Bone marrow (tissue), 2 donors: ENCODE measurements at places on chromosomes 1 and 21.
A peak's percentile ranks its signal among the peaks of the same experiment; 100 is the strongest.

GRCh38 chr1:65687428-65688214, 105.1 kb upstream of the PDE4B start:
- peak; percentile 49 for DNase-seq

GRCh38 chr1:228754646-228755268, 19.5 kb downstream of the RHOU start:
- no peak for DNase-seq

DNA sequence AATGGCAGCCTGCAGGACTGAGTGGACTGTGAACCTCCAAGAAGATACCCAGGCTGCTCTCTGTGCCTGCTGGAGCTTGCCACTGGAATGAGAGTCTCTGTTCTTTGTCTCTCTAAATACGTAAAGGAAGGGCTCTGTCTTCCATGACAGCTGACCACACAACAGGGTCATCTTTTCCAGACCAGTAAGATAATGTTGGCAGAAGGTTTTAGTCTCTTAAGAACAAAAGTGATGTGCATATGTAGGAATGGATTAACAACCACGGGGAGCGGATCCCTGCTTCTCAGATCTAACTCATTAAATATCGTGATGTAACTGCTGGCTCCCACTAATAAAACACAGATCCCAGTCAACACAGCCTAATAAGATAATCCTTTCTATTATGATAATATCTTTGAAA, 67.5 kb downstream of the MAP10 start:
- DNase-seq = no peak

- no peak for DNase-seq
Measured at GRCh38 chr1:4147509-4147908, 247.4 kb upstream of the C1orf174 start.

DNA sequence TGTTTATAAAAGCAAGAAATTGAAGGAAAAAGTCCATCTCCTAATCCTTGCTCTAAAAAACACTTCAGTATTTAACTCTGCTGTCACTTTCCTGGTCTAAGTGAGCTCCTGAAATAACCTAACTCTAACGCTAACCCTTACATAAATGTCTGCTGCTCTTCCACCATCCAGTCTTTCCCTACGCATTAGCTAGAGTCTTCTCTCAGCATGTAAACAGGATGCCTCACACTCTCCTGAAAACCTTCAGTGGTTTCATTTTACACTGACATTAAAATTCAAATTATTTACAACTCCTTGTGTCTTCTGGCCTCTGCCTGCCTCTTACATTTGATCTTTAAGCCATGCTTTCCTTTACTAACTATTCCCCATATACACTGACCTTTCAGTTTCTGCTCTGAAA, 697.6 kb upstream of the CXADR start:
- DNase-seq = no peak

GRCh38 chr21:45076245-45076711, 1.9 kb downstream of the ADARB1 start:
- DNase-seq = no peak

DNA sequence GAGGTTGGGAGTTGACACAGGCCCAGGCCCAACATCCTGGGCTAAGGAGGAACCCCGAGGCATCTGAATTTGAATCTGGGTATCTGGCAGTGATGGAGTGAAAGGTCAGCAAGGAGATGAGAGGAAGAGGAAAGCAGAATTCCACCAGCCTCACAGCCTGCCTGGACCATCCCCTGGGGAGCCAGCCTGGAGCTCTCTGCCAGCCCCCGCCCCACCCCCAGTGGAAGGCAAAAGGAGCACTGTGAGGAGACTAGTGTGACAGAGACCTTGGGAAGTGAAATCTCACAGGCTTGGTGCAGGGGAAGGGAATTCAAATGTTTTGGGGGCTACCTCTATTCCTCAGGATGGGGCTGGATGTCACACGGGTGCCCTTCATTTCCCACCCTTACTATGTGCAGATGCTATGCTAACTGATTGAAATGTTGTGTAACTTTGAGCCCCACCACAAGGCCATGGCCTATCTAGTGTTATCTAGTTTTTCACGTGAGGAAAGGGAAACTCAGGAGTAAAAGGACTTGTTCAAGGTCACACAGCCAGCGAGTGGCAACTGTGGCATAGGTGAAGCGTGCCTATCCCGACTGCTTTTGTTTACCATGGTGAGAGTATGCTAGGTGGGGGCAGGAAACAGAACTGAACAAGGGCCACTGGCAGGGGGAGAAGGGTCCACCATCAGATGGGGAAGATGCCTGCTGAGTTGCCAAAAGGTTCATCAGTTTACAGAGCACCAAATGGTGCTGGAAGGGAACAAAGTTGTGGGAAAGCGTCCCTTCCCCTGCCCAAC, 29.8 kb downstream of the AHDC1 start:
- no peak for DNase-seq

GRCh38 chr1:20609541-20609940, 20.6 kb downstream of the CDA start:
- no peak for DNase-seq

DNA sequence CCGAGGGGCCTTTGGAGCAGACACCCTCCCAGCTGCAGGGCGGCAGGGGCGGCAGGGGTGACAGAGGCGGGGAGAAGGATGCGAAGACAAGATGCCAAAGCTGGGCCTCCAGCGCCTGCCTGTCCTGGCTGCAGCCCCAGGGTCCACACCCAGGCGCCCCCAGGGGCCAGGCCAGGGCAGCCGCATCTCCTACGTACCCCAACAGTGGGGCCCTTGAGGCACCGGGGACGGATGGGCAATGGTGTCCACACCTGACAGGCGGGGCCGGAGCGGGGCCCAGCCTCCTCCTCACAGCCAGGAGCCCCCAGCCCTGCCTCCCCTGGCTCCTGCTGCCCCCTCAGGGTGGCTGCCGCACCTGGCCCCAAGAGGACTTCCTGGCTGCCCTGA, 7.2 kb downstream of the B3GALT6 start:
- DNase-seq = no peak

DNA sequence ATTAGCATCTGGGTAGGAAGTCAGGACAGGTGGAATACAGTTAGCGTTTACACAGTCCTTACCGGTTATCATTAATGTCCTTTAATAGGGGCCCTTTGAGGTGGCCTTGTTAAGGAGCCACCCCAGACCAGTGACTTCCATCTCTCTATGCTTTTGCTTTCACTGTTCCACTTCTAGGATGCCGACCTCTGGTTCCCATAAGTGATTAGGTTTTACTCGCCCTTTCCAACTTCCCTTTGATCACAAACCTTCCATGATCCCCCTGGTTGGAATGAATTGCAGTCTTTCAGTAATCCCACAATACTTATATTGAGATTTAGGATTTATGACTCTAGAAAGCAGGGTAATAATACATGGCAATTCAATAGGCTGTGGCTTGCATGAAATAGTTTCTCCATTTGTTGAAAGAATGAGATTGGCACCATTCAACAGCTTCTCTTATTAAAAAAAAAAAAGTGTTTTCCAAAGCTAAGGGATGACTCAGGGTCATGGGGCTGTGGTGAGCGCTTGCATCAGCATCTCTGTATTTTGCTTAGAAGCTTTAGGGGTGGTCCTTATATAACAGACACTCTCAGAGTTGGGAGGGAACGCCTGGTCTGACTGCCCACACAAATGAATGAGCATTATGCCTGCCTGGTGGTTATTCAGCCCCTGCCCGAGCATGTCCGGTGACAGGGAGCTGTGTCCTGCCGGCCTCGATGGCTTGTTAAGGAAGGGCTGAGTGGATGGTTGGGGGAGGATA, 110.5 kb downstream of the CNIH3 start:
- peak; percentile 14 for DNase-seq

GRCh38 chr1:63010913-63011660, 227.2 kb downstream of the ATG4C start:
- no peak for DNase-seq

DNA sequence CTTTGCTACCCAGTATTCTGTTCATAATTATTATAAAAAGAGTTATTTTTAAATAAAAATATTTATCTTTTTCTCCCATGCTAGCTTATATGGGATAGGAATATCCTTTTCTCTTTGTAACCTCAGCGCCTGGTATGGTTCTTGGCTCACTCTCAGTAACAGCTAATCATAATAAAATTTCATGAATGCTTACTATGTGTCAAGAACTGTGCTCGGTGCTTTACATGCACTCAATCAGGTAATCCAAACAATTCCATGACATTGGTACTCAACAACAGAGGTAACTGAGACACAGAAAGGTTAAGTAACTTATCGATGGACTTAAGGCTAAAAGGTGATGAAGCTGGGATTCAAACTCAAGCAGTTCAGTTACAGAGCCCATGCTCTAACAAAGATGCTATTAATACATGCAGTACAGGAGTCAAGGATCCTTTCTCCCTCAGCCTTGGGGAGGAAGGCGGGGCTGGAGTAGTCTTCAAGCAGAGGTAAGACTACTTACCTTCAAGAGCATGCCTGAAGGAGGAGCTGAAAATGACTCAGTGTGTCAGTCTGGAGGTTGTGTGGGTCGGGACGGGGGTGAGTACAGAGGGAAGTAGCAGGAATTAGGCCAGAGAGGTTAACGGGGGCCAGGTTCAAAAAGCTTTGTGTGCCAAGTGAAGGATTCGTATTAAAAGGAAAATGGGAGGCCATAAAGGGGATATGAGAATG, 73.4 kb downstream of the PLPPR5 start:
- no peak for DNase-seq

DNA sequence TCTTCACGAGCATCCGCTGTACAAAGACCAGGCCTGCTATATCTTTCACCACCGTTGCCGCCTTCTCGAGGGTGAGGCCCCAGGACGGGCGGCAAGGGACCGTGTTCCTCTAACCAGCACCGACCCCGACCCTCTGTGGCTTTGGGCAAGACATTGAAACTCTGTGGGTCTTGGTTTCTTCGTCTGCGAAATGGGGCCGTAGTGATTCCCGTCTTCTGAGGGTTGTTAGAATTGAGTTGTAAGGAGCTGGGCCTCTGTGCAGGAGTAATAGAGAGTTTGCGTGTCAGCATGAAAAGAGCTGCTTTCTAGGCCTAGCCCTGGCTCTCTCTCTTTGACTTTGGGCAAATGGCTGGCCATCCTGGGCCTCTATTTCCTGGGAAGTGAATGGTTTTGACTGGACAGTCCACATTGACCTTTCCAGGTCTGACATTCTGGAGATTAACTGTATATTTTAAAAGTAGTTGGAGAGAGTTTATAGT, 591 bp downstream of the MRPL37 start:
- no peak for DNase-seq

DNA sequence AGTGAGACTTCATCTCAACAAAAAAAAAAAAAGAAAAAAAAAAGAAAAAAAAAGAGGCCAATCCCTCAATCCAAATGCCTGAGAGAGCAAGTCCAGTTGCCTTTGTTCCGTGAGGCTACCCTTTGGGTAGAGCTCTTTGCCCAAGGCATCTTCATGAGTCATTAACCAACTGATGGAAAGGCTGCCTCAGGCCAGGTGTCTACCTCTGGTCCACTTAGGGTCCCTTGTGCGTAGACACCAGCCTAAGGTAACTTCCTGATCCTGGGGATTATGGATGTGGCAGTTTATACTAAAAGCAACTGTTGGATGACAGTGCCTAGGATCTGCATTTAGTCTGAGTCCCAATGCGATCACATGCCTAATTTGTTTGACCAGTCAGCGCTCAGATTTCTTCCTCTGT, 20.7 kb upstream of the ZNF326 start:
- no peak for DNase-seq

- DNase-seq = no peak
Measured at GRCh38 chr1:219660666-219661463, 48.0 kb upstream of the ZC3H11B start.

GRCh38 chr1:34166625-34167361, 1.8 kb upstream of the CSMD2 start:
- DNase-seq = no peak

DNA sequence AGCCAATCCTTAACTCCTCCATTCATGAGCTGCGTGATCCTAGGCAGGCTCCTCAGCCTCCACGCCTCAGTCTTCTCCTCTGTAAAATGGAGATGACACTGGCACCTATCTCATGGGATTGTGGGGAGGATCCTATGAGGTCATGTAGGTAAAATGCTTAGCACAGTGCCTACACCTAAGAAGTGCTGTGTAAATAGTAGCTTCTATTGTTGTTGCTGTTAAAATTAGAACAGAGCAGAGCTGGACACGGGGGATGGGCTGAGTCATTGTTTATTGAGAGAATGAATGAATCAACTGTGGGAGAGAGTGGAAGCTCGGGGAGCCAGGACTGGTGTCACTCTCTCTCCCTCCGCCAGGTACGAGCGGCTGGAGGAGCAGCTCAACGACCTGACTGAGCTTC, 43.0 kb downstream of the TMCC2 start:
- no peak for DNase-seq

DNA sequence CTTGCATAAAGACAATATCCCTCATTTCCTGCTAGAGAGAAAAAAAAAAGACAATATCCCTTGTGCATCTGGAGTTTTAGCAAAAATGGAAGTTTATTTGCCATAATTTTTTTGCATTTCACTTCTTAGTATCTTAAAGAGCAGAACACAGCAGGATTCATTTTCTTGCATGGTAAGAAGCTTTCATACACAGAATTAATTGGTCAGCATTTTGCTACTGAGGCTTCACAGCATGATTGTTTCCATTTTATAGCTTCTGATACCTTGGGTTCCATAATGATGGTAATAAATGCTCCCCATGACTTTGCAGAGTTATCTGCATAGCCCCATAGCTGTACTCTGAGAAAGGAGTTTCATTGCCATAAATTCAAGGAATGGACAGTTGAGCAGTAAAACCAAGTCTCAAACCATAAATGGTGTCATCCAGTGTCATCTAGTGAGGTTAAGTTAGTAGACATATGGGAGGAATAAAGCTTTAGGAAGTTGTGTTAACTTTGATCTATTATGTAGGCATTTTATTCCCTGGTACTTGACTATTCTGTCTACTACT, 88.8 kb upstream of the PLD5 start:
- DNase-seq = no peak

GRCh38 chr1:47439017-47439818, 1.4 kb downstream of the FOXD2 start:
- no peak for DNase-seq

- no peak for DNase-seq
Measured at GRCh38 chr1:151344291-151344690, 2.8 kb downstream of the RFX5 start.

GRCh38 chr1:48749068-48749467, 27.6 kb downstream of the BEND5 start:
- no peak for DNase-seq

GRCh38 chr1:46490406-46490655, 695 bp downstream of the DMBX1 start:
- no peak for DNase-seq

DNA sequence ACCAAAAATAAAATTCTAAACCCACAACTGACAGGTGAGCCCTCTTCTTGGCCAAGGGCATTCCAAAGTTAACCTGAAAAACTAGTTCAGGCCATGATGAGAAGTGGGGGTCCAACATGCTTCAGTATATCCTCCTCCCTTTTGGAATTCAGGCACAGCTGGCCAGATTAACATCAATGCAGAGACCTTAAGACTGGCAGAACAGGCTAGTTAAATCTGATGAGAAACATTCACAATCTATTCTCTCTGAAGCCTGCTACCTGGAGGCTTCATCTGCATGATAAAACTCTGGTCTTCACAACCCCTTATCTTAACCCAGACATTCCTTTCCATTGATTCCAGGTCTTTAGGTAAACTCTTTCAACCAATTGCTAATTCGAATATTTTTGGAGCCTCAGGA, 26.7 kb upstream of the ZBTB8B start:
- DNase-seq = no peak

GRCh38 chr21:28581976-28582375, 410.7 kb downstream of the LTN1 start:
- DNase-seq = no peak

GRCh38 chr21:41325138-41325912, 8.7 kb downstream of the FAM3B start:
- no peak for DNase-seq
